ENCODE measurements at places on chromosomes 5 and 9. TPM values are rescaled to one million over a fixed set of nuclear protein-coding genes. Genes with fewer than 3 reads are reported as not detected.

Gene SPINK6
- total RNA-seq = 10.8 TPM

Gene NOXA1
- 0.92 TPM for total RNA-seq

Gene STC2
- total RNA-seq = 51.6 TPM

Gene C7
- not detected for total RNA-seq

Gene PPIC
- total RNA-seq = 27.9 TPM

Measured in airway epithelial cell (primary cell).